ENCODE measurements at places on chromosomes 7 and 10.

DNA sequence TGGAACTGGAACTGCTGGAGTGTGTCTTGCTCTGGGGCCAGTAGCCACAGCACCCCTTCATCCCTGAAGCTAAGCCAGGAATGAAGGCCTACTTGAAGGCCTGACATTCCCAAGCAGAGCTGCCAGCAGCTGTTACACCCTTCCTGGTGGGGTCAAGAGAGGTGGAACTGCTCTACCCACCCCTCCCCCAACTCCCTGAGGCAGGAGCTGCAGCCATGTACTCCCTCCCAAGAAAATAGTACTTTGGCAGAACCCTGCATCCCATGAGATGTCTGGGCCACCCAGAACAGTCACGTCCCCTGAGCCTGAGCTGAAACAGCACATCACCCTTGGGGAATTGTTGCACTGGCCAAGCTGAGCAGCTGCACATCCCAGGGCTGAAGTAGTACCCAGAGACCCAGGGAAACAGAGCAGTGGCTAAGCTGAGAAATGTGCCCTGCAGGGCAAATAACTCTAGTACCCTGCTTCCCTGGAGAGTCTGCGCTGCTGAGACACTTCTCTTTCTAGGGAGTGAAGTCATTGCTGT, 63.4 kb upstream of the PLA2G12B start:
- no peak for DNase-seq

DNA sequence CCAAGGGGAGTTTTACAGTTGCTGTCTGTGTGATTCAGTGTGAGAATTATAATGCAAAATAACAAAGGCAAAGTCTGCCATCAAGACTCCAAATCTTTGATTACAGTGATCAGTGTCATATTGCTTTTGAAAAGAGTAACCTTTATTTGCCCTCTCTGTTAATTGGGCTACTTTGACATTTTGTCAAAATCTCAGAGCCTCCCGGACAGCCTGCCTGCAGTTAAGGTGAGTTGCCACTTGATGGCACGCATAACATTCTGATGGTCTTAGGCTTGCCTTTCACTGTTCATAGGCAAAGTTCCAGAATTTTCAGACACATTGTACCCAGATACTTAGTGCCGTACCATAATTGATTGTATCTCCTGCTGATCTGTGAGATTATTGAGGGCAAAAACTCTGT, 253.5 kb downstream of the ABCA13 start:
- no peak for DNase-seq

- DNase-seq, result no peak
Measured at GRCh38 chr7:51234139-51234538, 82.5 kb downstream of the COBL start.

DNA sequence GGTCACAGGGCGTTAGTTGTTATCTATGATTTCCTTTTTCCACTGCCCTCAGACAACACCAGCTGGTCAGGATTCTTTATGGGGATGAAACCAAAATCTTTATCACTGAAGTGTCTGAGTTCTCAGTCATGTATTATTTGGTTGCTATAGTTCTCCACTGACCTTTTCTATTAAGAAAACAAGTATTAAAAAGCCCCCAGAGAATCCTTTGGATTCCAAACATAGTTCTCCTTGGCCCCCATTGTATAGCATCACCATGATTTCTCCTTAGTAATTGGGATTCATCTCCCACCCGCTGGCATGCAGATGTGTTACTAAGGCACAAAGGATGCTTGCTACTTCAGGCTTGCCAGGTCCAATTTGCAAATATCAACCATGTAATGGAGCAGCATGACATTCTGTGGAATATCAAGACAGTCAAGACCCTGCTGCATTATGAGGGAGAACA, 94.3 kb downstream of the IQUB start:
- DNase-seq, result no peak
